ENCODE measurements at places on chromosomes 4 and X. TPM values are rescaled to one million over a fixed set of nuclear protein-coding genes. Genes with fewer than 3 reads are reported as not detected.

GRCh38 chr4:51842167-51842553 lies 793 bp upstream of the DCUN1D4 start:
- DNase-seq, result no peak

- no peak for DNase-seq
These were observed 335.1 kb downstream of the SMARCA1 start for GRCh38 chrX:129188231-129188630.

- no peak for DNase-seq
These were observed 47.5 kb upstream of the XK start for GRCh38 chrX:37638047-37638446.

DNA sequence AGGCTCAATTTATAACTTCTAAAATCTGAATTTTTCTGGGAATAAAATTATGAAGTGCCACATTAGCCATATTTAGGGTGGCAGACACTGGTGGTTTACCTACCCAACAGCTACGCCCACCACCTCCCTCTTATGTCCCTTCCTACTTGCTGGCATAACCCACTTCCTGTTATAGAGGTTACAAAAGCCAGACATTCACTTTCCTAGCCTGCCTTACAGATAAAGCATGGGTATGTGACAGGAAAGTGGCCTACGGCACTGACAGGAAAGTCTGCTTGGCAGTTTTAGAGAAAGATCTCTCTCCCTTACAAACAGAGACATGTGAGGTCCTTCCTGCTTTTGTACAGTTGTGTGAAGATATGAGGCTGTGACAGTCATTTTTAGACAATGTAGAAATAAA lies 12.4 kb downstream of the DDX53 start:
- DNase-seq, result no peak

- no peak for DNase-seq
These were observed 192.5 kb upstream of the ADAMTS3 start for GRCh38 chr4:72761368-72762038.

DNA sequence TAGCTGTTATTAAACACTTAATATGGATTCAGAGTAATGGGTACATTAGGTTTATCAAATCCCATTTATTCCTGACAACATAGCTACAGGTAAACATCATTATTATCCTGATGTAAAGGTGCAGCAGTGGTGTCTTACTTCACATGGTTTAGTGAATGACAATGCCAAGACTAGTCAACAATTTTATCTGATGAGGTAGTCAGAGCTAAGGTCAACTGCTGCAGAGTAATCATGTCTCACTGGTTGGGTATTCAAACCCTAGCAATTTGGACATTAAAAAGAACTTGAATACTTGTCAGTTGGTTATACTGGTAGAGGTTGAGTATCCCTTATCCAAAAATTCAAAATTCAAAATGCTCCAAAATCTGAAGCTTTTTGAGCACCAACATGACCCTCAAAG lies 117.6 kb downstream of the MAB21L2 start:
- DNase-seq, result no peak

DNA sequence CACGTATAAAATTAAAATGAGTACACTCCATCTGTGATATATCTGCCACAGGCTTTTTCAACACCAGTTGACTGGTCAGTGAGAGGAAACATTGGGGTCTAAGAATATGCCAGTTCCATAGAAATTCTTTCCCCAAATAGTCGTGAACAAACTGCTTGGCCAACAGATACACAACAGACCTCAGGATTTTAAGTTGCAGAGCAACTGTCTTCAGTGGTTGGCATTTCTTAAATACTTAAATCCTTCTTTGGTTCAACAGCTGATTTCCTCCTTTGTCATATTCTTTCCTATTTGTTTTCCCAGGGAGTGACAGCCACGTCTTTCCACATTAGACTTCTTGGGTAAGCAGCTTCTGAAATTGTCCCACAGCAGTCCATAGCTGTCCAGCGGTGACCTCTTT lies 7.0 kb upstream of the DDX60 start:
- no peak for DNase-seq

- DNase-seq, result no peak
These were observed 139.6 kb downstream of the AMMECR1 start for GRCh38 chrX:110178179-110178865.

DNA sequence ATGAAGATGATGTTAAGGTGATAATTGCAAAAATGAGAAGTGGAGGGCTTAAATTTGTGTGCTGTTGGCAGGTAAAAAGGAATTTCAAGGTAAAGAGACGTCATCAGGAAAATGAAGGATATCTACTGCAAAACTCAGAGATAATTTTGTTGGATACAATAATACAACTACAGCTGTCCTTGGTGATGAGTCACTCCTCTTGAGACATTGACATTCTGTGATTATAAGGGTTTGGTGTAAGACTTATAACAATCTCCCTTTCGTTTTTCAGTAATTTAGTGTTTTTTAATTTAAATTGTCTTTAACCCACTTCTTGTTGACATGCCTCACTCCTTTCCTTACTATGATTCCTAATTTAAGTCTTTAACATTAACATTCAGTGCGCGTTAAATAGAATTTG lies 1074.1 kb upstream of the SLIT2 start:
- DNase-seq, result no peak

DNA sequence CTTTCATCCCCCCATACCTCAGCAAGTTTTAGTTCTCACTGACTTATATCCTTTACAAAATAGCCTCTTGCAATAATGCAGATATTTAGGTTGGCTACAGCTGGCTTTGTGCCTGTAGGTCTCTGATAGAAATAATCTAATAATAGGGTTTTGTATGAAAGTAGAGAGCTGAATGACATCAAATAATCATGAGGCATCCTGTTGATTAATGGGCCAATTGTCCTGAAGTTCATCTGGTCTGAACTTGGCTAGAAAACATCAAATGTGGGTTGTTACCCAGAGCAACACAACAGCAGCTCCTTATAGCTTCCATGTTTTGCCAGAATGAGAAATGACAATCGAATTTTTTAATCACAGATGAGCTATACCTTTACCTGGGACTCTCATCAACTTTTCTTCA lies 19.2 kb upstream of the LHFPL1 start:
- DNase-seq, result no peak

DNA sequence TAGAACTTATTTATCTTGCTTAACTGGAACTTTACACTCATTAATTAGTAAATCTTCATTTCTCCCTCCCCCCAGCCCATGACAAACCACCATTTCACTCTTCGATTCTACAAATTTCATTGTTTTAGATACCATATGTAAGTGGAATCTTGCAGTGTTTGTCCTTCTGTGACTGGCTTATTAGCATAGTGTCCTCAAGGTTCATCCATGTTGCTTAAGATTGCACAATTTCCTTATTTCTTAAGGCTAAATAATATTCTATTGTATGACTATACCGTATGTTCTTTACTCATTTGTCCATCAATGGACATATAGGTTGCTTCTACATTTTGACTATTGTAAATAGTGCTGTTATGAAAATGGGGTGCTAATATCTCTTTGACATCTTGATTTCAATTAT lies 24.5 kb upstream of the RNF212 start:
- no peak for DNase-seq

DNA sequence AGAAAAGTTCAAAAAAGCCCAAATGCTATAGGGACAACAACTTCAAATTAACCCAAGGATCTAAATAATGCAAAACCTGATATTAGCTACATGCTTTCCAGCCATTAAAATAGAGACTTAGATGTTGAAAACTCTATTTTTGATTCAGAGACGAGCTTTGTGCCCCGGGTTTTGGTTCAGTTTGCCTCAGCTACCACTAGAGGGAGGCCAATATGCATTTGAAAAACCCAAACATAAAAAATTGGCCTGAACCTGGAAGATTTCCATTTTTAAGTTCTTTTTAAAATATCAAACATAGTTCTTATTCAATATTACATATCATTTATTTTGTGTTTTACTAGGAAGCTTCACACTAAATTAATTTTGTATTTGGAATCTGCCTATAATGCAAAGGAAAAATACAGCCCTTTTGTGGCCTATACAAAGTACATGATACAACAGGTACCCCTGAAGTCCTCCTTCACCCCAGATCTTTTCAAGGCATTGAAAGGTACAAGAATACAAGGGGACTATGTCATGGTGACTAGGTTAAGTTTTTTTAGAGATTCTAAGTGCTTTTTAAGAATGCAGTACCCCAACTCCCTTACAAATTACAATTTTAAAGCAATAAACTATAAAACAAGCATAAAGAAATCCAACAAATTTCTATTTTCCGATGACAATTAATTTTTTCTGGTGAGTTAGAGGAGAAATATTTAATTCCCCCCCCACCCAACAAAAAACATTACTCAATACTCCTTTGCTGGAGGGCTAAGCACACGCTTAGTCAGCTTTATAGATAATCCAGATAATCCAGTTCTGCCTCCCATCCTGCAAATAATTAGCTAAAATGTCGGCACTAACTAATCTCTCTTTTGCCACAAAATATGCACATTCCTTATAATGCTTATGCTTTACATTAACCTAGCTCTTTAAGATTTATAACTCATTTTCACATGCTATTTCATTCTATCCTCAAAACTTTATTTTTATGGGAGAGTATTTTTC lies 97.7 kb upstream of the PTPN13 start:
- peak; percentile 35 for DNase-seq

The KCNE5 gene
- total RNA-seq, result not detected

The SSX3 gene
- total RNA-seq, result not detected

The TCEAL9 gene
- total RNA-seq, result 28.8 TPM

The DGAT2L6 gene
- total RNA-seq, result not detected

The ITM2A gene
- total RNA-seq, result not detected
